Stimulated activated CD4-positive, alpha-beta T cell treated with anti-CD3 and anti-CD28 coated beads, TNF-alpha, amount 100 ng/mL, for 1 hour (primary cell): ENCODE measurements at places on chromosomes 1 and 21.

DNA sequence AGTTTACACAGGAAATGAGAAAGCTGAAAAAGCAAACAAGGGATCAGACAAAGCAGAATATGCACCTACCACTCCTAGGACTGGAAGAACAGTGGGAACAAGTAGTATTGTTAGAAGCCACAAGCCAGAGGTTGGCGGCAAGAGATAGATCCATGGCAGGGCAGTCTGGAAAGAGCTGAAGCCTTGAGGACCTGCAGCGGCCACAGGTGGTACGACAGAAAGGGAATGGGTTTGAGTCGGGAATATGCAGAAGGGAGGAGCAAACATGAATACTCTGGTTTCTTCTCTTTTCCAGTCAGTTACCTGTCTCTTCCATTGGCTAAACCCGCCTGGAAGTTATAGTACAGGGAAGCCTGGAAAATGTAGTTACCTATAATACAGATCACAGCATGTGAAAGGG lies 3.9 kb upstream of the PCNX2 start:
- DNase-seq, result no peak

- DNase-seq, result no peak
Observed at GRCh38 chr1:111629190-111629954, 9.8 kb downstream of the RAP1A start.

GRCh38 chr1:42047508-42047880 lies 105.7 kb upstream of the GUCA2B start:
- no peak for DNase-seq

DNA sequence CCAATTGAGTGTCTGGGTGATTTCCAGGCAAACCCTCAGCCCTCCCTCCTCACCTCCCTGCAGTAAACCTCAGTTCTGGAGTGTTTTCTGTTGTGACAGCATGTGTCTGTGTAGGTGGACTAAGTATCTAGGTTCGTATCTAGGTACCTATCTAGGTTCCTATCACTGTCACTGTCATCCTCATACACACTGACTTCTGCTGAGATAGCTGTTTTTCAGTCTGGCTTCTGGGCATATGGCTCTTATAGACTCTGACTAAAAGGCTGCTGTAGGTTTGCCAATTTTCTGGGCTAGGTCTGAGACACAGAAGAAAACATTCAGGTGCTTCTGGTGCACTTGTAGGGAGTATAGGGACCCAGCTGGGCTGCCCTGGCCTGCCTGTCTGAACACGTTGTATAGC lies 8.1 kb upstream of the TRIM67 start:
- DNase-seq, result no peak

- DNase-seq, result no peak
Observed at GRCh38 chr1:167669209-167670124, 39.4 kb downstream of the RCSD1 start.

DNA sequence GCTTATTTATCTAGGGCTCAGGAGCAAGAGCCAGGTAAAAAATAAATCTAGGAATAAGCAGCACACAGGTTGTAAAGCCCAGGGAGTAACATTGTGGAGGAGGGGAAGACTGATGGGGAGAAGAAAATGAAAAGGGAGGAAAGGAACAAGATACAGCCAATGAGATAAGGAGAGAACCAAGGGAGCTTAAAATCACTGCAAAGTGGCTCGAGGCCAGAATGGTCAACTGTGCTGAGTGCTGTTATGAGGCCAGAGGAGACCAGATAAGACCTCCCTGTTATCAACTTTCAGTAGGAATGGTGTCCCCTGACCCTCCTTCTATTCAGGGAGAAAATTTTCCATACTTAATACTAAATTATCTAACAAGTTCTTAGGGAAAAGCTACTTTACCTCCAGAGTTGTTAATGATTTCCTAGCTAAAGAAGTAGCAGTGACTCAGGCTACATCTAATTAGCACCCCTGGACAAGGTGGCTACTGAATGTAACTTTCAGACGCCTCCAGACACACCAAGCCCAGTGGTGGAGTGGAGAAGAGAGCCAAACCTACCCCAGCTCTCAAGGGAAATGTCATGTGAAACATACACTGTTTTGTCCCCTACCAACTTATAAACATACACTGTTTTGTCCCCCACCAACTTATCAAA lies 25.5 kb downstream of the ENAH start:
- DNase-seq, result no peak

DNA sequence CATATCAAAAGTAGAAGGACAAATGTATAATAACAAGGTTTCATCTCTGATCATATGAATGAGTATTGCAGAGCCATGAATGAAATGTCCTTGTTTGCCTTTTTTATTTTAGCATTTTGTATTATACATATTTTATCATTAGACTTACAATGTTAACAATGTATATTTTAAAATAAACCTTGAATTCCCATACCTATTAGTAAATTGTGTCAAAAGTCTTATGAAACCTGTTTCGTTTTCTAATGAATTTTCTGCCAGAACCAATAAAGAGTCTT lies 646 bp downstream of the DNAJB4 start:
- no peak for DNase-seq

GRCh38 chr21:27108228-27108627 lies 141.3 kb upstream of the ADAMTS5 start:
- DNase-seq, result no peak

DNA sequence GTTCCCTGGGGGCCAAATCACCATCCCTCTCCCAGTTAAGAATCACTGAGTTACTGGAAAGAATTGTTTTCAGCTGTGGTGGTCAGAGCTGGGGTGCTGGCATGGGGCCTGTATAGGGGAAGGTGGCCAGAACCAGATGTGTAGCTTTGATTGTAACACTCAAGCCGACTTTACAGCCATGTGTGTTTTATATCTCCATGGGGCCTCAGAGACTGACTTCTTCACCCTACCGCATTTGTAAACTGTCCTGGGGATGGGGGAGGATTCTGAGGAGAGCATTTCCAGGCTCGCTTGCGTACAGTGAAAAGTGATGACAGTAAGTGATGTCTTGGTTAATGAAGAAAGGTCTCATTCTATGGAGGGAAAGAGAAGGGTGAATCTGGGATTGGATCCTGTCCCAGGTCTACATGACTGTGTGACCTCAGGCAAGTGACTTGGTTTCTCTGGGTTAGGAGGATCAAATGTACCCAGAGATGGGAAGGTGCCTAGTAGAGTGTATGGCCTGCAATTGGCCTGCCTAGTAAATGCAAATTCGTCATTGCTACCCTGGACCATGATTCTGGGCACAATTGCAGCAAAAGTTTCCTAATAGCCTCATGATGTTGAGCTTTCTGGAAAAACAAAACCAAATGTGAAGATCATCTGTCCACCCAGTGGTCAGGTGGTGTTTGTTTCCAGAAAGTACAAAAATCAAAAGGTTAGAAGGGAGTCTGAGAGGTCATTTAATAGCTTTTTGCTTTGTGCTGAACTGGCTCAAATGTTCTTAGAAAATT lies 49.7 kb upstream of the RCC2 start:
- DNase-seq, result no peak

- DNase-seq, result no peak
Observed at GRCh38 chr21:37139154-37139553, 66.1 kb downstream of the TTC3 start.
